ENCODE measurements at places on chromosomes 12 and 14.

- no peak for DNase-seq
Observed at GRCh38 chr12:127881371-127882140, 385.4 kb upstream of the TMEM132C start.

- DNase-seq = peak; percentile 20
Observed at GRCh38 chr12:121003650-121004049, 12.6 kb downstream of the C12orf43 start.

DNA sequence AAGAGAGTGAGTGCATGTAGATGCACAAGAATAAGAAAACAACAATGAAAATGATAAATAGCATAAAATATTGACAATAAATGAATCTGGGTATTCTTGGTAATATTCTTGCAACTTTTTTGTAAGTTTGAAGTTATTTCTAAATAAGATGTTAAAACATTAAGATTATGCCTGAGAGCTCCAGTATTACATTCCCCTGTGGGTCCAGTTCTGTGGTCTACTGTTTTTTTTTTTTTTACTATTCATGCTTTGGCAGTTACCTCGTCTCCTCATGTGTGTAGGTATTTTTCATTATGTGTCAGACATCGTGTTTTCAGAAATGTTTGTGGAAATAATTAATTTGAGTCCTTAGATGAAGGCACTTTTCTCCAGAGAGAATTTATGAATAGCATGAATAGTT, 386.2 kb downstream of the AACS start:
- DNase-seq = no peak

GRCh38 chr12:53061404-53062010, 11.6 kb downstream of the TNS2 start:
- DNase-seq = peak; percentile 68

DNA sequence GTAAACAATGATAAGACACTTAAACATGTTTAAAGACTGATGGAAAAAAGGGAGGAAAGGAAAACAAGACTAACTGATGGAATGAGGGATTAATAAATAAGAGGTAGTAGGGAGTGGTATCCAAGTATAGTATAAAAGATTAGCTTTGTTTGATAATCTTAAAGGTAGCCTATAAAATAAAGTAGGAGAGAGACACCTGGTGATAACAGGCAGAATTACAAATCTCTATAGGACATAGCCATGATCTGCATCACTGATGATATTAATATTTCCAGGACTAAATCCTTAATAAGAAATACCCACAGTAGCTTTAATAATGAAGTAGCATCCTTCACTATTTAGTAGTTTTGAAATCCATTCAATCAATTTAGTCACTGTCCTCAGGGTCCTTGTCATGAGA, 30.4 kb downstream of the DLGAP5 start:
- DNase-seq = peak; percentile 48

GRCh38 chr12:100827901-100828520, 33.4 kb downstream of the ANO4 start:
- peak; percentile 12 for DNase-seq

DNA sequence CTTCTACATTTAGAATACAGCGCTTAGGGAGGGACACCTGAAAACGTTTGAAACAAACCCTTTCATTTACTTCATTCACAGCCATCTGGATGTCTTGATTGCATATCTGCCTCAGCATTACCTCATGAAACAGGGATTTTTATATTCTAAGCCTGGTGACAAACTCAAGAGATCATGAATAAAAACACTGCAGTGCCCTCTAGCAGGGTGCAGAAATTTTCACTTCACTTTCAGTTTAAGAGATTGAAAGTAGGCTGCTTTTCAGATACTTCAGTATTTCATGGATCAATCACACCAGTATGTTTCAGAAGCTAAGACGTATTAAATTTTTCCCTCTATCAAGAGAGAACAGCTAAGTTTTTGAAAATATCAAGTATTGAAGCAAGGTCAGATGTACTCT, 467.8 kb downstream of the MDGA2 start:
- DNase-seq = no peak

- DNase-seq = no peak
Observed at GRCh38 chr14:104749111-104749649, 3.8 kb upstream of the SIVA1 start.

DNA sequence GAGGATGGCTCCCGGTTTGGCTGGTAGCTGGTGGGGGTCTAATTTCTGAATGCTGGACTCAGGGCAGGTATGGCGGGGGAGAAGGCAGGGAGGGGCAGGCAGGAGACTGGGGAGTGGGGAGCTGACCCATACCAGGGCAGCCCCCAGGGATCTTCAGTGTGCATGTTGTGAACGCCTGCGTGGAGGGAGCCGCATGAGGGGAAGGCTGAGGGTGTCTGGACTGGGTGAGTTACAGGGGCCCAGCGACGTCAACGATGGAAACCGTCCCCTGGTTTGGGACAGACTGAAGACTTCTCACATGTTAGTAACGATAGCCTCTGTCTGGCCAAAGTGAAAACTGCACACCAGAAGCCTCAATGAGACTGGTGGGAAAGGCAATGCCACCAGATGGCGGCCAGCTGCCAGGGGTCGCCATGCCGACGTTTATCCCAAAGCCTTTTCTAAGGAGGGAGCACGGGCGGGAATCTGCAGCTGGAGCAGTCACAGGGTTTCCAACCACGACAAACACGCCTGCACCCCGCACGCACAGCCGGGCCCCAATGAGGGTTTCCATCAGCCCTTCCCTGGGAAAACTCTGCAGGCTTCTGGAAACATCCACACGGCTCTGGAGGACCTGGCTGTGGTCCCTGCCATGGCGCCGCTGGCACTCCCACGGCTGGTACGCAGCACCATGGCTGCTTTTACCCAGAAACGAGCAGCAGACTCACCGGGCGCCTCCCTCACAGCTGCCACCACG, 14.0 kb downstream of the PGAM5 start:
- DNase-seq = no peak

- DNase-seq = no peak
Observed at GRCh38 chr12:50123203-50123602, 11.2 kb downstream of the COX14 start.
